ENCODE measurements at places on chromosomes 5 and 9.

- DNase-seq = no peak
Observed at GRCh38 chr9:6413365-6414246, 607 bp downstream of the UHRF2 start.

DNA sequence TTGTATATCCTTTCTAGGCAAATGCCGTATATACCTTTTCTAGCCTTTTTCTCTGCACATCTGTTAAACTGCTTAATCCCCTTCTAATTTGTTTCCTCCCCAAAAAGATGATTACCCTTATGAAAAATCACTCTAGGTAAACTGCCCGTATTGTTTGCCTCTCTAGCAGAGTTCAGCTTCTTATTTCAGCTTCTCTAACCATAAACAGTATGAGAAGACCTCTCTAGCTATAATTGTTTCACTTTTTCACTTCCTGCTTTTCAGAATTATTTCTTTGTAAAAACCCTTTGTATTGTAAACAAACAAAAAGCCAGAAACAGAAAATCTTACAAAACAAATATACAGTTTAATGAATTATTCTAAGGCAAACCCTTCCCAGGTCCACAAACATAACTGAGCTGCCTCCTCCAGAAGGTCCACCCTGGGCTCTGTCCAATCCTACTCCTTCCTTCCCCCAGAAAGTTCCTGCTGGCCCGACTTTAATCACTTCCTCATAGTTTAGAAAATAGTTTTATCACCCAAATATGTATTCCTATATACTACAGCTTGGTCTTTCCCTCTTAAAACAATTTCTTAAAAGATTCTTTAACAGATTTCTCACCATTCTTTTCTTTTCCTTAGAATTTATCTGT, 158.1 kb downstream of the FGF1 start:
- DNase-seq = no peak

GRCh38 chr5:159825551-159826051, 90.7 kb upstream of the ADRA1B start:
- DNase-seq = no peak

GRCh38 chr5:136053336-136054141, 24.8 kb downstream of the TGFBI start:
- no peak for DNase-seq
